ENCODE measurements at places on chromosomes 7 and 10.

GRCh38 chr7:142851269-142851668 lies 3.6 kb upstream of the EPHB6 start:
- DNase-seq, result no peak

- no peak for DNase-seq
These were observed 35.8 kb upstream of the PROSER2 start for GRCh38 chr10:11787374-11787773.

DNA sequence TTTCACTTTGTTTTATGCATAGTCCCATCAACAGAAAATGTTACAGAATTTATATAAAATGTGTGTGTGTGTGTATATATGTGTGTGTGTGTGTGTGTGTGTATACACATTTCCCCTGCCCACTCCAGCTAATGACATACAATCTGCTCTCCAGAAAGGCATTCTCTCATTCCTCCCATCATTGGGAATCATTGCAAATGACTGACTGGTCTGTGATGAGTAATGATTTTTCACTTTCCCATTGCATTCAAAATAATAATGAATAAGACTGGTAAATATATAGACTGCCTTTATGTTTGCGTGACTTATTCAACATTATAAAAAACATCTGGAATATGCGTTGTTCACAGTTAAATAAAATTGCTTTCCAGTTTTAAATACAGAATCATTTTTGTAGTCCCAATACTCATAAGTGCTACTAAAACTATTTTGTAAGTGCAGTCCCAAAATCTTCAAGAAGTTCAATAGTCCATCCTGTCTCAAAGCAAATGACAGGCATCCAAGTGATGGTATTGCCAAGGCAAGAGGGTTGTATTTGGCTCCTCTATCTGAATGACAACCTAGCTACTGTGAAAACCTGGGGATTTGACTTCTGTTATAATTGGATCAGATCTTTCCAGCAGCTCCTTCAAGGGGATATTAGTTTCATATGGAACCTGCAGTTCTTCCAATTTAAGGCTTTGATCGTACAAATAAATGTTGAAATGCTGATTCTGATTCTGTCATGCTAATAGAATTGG lies 150.9 kb downstream of the POLR1F start:
- DNase-seq, result no peak

- no peak for DNase-seq
These were observed 34.5 kb upstream of the PDZD8 start for GRCh38 chr10:117409549-117410305.

GRCh38 chr10:44831581-44831980 lies 79.6 kb upstream of the TMEM72 start:
- no peak for DNase-seq

GRCh38 chr10:79418886-79419595 lies 26.4 kb downstream of the ZCCHC24 start:
- DNase-seq, result no peak

DNA sequence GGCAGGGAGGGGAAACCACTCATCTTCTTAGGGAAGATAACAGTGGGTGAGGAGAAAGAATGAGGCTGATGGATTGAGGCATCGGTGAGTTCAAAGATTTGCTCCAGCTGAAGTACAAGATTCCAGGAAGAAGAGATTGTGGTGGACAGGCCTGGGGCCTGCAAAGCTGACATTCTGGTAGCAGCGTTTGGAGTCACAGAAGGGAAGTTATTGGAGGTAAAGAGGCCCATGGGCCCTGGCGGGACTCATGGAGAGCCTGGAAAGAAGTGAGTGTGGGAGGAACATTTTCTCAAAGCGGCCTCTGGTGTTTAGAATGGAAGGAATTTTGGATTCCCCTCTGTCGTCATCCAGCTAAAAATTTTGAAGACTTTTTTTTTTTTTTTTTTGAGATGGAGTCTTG lies 160.0 kb upstream of the KLF6 start:
- DNase-seq, result no peak

DNA sequence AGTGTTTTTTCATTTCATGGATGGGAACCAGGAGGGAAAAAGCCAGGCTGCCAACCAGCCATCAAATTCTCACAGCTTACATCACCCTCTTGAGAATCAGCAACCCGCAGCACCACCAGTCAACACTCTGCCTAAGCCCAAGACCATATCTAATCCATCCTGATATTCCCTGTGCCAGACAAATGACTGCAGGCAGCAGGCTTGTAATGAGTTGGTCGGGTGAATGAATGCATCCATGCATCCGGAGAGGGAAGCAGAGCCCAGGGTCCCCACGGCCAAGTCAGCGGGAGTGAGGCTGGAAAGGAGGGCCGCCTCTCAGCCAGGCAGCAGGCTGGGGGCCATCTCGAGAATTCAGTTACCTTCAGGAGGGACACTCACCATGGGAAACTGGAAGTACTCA lies 46.9 kb downstream of the SLIT1 start:
- no peak for DNase-seq

- DNase-seq, result no peak
These were observed 15.0 kb upstream of the PCBD1 start for GRCh38 chr10:70903262-70903921.

GRCh38 chr7:154985230-154985629 lies 17.7 kb downstream of the PAXIP1 start:
- no peak for DNase-seq

DNA sequence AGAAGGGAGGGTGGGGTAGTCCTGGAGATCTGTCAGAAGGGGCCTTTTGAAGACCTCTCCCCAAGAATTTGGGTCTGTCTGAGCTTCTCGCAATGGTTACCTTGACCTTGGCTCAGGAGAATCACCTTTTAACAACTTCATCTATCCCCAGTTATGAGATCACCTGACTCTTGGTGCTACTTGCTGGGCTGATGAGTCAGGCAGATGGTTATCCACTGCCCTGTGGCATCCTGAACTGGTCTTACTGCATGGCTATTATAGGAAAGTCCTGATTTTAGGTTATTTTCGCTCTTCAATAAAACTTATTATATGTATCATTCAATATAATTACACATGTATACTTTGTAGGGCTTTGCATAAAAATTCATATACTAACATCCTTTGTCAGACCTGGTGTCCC lies 274.7 kb downstream of the GFRA1 start:
- no peak for DNase-seq

DNA sequence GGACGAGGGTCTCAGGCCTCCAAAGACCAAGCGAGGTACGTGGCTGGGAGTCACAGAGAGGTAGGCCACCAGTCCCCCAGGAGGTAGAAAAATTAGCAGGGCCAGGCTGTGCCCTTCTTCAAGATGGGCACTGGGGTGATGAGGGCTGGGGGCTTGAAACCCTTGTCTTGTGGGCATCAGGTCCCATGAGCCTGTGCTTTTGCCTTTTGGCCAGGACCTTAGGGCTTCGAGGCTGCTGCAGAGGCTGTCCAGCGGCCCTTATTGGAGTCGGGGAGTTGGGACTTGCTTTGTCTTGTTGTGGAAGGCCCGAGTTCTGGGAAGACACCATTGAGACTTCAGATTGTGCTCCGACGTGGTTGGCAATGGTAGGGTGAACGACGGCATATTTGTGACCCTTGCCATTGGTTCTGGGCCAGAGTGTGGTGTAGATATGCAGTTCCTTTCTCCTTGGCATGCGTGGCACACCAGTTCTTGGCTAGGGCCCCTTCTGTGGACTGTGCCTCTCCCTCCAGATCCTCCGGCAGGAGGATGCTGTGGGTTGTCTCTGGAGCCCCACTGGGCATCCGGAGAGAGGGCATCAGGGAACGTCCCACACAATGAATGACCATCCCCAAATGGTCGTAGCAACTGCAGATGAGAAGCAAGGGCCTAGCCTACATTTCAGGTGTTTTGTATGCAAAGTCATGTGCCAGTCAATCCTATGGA lies 931 bp downstream of the SH2D4B start:
- no peak for DNase-seq

DNA sequence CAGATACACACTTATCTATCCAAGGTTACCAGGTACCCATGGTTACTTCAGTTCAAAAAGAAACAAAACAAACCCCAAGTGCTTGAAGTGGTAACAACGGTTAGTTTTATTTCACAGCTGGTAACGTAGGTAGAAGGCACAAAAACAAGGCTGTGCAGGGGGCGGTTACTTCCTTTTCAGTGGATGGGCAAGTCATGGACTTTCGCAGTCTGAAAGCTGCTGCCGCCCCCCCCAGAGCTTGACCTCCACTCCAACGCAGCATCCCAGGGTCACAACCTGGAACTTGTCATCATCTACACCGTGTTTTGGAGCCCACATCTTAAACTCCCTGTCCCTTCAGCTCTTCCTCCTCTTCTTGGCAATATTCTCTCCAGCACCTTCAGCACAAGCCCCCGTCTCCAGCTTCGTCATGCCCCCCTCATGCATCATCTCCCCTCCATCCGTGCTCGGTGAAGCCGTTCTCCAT lies 181.2 kb upstream of the ITGB1 start:
- no peak for DNase-seq

GRCh38 chr10:120400601-120401000 lies 56.4 kb upstream of the PLPP4 start:
- no peak for DNase-seq

GRCh38 chr7:19522486-19522885 lies 186.4 kb downstream of the POLR1F start:
- no peak for DNase-seq

GRCh38 chr10:75468612-75469005 lies 37.2 kb downstream of the LRMDA start:
- DNase-seq, result no peak

- DNase-seq, result no peak
These were observed 531.6 kb upstream of the IGFBP3 start for GRCh38 chr7:46452561-46453135.

GRCh38 chr7:31043051-31043471 lies 9.0 kb upstream of the ADCYAP1R1 start:
- no peak for DNase-seq

- DNase-seq, result no peak
These were observed 67.8 kb upstream of the PCBD1 start for GRCh38 chr10:70956029-70956759.

GRCh38 chr7:17952387-17952786 lies 12.1 kb upstream of the SNX13 start:
- no peak for DNase-seq

GRCh38 chr10:84225427-84226173 lies at the start of gene LRIT2:
Gene LRIT2 (minus strand): TSS chr10:84225544. CDS start chr10:84225520, 24 bp downstream.
- DNase-seq, result no peak
